Left renal cortex interstitium (tissue), 4 donors: ENCODE measurements at places on chromosomes 7 and 10. TPM values are rescaled to one million over a fixed set of nuclear protein-coding genes. Genes with fewer than 3 reads are reported as not detected.

OR2A5 gene
- not detected for polyA plus RNA-seq

DNA sequence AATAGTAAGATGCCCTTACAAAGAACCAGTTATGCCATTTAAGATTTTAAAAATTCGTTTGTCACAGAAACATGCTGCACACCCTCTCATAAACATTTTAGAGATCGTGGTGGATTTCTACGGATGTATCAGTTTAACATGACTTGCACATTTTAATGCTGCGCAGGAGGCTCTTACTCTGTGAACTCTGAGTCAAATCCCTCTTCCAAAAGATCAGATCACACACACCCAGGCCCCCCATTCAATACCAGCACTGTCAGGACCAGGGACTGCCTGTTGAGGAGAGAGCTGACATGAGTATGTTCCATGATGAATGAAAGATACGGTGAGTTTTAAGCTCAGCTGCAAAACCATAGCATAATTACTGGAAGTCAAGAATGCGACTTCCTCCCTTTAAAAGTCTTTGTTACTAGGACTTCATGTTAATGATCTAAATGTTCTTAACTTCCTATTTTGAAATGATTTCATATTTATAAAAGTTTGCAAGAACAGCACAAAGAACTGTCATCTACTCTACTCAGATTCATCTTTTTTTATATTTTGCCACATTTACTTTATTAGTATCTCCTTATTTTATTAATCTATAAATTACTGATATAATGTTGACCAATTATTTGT lies 500.2 kb downstream of the GLRX3 start:
- DNase-seq, result no peak

DNA sequence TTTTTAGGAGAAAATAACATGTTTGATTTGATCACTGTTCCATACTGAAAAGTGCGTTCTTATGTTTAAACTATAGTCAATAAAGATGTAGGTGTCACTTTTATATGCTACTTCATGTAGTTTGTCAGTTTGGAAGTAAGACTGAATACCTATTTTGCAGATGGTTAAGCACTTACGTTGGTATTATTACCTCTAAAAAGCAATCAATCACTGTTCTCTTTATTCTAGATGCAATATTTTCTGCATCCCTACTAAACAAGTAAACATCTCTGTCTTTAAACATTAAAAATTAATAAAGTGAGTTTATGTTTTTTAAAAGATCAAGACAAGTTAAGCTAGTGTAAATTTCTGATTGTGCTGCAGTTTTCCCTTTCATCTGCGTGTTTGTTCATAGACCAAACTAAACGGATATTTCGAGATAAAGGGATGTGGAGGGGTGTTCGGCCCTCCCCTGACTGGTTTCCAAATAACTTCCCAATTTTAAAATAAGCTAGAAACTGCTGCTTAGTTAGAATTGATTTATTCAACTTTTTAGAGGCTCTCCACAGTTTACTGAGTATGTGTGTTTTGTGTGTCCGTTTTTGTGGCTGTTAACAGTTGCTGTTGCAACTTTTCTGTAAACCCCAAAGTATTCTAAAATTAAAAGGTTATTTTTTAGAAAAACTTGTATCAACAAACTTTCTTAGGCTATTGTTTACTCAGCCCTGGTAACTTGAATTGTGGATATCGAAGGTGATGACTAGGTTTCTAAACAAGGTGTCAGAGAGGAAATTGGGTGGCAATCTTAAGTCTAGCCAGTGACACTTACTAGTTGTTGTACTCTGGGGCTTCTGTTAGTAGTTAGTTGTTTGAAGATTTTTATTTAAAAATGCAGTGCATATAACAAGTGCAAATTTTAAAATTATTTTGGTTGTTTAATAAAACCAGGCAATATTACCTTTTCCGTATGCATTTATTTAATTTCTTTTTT lies 974 bp downstream of the KIF11 start:
- DNase-seq, result no peak

DNA sequence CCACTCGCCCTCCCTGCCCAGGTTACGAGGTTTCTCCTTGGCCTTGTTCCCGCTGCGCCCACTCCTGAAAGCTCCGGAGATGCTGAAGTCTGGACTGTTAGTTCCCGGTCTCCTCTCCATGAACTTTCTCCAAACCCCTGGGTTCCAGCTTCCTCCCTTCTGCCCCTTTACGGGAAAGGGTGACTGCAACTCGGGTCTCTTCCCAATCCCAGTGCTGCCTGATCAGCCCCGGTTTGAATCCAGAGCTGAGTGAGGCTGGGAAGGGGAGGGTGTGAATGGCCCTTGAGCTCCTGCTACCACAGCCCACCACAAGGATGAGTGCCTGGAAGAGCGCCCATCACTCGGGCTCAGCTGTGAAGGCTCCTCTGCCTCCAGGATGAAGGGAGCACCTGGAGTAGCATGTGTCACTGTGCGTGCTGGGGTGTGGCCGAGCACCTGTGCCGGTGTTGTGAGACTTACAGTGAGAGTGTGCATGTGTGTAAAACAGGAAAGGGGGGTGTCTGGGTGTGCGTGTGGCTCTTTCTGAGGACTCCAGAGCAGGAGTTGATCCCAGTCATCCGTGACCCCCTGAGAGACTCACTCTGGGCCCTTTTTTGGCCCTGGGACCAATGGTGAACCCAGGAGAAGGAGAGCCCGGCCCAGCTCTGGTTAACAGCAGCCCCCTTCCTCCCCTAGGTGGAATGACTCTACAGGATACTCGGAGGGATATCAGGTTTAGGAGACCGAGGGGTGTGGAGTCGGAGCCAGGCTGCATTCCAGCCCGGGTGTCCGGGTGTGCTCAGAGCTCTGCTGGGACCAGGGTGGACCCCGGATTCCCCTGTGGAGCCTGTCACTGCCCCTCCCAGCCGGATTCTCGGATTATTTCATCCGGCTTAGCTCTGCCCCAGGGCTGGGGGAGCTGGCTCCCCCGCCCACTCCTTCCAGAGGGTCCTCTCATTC lies 1.1 kb upstream of the ZNF467 start:
- no peak for DNase-seq

DNA sequence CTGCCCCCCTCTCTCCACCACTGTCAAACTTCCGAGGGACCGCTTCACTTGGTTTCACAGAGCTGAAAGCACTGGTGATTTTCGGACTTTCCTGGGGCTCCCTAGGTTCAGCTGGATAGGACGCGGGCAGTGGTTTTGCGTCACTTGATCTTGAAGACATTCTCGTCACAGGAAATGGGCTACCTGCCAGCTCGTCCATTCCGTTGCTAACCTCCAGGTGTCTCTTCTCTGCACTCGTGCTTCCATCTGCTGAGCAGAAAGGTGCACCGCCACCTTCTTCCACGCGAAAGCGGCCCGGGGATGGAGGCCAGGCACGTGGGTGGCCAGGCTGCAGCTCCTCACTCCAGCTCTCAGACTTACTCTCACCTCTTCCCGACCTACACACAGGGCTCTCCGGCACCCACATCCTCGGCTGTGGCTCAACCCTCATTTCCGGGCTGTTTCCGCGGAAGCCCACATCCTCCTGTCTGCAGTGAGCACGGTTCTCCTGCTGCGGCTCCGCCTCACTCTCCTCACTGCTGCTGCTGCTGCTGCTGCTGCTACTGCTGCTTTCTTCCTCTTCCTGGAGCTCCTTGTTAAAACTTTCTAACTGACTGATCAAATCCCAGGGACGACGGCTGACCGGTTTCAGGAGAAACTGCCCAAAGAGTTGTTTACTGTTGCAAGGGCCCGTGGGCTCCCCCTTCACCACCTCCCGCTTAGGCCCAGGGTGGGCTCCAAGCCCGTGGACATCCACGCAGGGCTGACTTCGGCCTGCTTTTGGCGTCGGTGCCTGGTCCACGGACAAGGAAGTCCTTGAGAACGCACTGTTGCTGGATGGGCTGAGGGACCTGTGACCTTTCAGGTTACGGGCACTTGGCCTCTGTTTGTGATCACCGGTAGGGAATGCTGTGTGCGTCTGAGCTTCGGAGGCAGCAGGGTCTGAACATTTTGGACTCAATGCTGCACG lies 32.1 kb downstream of the JCAD start:
- no peak for DNase-seq

- no peak for DNase-seq
These were observed 15.1 kb downstream of the GPR26 start for GRCh38 chr10:123681285-123681684.

FAM25G gene
- polyA plus RNA-seq, result not detected

DNA sequence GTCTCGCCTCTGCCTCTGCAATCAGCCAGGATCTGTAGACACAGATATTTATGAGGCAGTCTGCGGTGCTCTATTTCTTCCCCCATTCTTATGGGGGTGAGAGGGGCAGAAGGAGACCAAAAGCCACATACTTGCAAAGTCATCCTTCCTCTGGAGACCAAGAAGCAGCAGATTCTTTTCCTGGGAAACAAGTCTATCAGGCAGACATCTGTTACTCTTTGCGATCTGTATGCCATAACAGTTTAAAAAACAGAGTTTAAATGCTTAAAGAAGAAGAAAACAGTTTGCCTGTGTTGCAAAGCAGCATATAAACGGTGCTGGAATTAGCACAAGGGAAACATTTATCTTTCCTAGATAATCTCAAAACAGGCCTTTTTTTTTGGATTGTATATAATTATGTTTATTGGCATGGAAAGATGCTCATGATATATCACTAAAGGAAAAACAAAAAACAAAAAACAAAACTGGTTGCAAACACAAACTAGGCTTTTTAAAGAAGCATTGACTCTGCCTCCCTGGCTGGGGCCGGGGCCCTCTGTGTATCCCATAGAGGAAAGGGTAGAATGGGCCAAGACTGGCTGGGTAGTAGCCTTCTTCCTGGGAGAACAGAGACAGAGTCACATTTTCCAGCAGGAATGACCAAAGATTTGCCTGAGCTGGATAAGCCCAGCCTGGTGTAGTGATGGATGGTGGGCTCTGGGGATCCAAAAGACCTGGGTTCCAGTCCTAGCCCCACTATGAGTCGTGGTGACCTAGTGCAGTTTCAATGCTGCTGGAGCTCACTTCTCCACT lies 50.4 kb downstream of the RGS10 start:
- no peak for DNase-seq

DNA sequence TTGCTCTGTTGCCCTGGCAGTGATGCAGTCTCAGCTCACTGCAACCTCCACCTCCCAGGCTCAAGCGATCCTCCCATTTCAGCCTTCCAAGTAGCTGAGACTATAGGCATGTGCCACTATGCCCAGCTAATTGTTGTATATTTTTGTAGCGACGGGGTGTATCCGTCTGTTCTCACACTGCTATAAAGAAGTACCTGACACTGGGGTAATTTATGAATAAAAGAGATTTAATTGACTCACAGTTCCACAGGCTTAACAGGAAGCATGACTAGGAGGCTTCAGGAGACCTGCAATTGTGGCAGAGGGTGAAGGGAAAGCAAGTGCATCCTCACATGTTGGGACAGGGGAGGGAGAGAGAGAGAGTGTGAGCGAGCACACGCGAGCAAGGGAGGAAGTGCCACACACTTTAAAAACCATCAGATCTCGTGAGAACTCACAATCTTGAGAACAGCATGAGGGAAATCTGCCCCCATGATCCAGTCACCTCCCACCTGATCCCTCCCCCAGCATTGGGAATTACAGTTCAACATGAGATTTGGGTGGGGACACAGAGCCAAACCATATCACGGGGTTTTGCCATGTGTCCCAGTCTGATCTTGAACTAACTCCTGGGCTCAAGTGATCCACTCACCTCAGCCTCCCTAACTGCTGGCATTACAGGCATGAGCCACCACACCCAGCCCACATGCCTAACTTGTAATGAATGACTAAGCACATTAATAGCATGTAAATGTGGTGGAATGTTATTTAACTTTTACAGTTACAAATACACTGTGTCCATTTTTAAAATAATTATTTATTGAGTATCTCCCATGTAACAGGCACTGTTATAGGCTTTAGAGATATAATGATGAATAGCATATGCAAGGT lies 65.5 kb downstream of the RALA start:
- no peak for DNase-seq

GRCh38 chr10:29150010-29150409 lies 138.9 kb upstream of the LYZL1 start:
- no peak for DNase-seq

- DNase-seq, result no peak
These were observed 75.9 kb downstream of the CNOT4 start for GRCh38 chr7:135434047-135434446.

- no peak for DNase-seq
These were observed 186.4 kb downstream of the CACNA2D1 start for GRCh38 chr7:82257118-82257695.

TMEM120A gene
- 63.6 TPM for polyA plus RNA-seq

GRCh38 chr7:144416341-144416740 lies 12.8 kb upstream of the NOBOX start:
- no peak for DNase-seq

- no peak for DNase-seq
These were observed 264.2 kb downstream of the HPSE2 start for GRCh38 chr10:98971464-98971863.

DNA sequence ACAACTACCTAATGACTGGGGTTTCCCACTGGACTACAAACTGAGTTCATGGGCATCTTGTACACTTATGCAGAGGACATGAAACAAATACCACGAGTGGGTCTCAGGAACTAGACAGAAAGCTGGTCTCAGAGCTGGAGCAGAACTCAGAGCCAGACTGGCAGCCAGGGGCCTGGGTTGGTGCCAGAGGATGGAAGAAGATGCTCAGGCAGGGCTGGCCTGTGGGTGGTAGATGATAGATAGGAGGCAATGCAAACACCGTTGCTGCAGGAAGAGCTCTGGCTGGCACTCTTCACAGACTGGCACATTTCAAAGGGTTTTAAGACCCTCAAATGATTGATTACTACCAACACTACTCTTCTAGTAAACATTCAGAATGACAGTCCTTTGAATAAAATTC lies 28.8 kb downstream of the ENO4 start:
- DNase-seq, result no peak

DNA sequence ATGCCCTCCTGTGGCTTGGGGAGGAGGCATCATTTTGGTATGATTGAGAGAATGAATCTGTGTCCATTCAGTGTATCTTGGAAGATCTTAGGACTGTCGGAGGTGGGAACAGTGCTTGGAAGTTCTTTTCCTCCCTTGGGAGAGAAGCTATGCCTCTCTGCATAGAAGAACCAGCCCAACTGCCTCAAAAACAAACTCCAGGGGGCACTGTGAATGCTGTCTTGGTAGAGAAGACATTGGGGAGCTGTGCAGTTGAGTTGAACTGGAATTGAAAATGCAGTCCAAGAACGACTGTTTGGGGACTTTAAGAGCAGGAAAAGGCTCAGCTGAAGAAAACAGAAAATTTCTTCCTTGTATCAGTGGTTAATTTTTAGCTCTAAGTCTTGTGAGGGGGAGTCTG lies 4.9 kb upstream of the GJD4 start:
- DNase-seq, result no peak

WNT8B gene
- 0.69 TPM for polyA plus RNA-seq

DNA sequence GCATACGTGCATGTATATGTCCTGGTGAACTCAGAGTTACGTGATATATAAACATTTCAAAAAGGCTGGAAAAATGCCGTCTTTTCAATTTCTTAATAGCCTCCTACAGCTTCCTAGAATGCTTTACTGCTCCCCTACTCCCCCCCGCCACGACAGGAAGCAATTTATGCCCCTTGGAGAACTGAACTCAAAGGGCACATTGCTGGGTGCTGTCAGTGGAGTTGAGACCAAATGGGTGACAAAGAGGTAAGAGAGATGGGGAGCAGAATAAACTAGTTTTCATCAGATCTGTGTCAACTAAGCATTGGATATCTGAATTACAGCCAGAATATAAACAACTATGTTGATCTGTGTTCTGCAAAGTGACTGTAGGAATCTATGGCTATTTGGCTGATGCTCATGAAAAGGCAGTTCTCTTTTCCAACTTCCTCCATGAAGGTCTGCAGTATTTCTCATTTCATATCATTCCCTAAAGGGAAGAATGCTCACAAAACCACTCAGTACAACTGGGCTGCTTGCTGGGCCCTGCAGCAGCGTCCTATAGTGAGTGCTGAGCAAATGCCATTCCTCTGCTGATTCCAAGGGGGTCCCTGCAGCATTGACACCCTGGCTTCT lies 171.3 kb upstream of the HPS1 start:
- DNase-seq, result no peak

FAM107B gene
- polyA plus RNA-seq, result 90.9 TPM
